Testis (tissue), 5 donors: ENCODE measurements at places on chromosomes 13 and 19. TPM values are rescaled to one million over a fixed set of nuclear protein-coding genes. Genes with fewer than 3 reads are reported as not detected.

The MEIOSIN gene
- 9.2 TPM for total RNA-seq

The KLK7 gene
- total RNA-seq = 0.93 TPM

The SMAD9 gene
- 11.3 TPM for total RNA-seq

The ZNF564 gene
- 10.7 TPM for total RNA-seq

The ZSCAN4 gene
- total RNA-seq = 0.24 TPM

The IL11 gene
- 2.0 TPM for total RNA-seq

The TYK2 gene
- 113 TPM for total RNA-seq

The CHMP2A gene
- 115 TPM for total RNA-seq

GRCh38 chr19:22783651-22784410 is at the start of gene ZNF99:
ZNF99 (minus strand) TSS chr19:22784151; CDS start chr19:22784016, 135 bp downstream.
- peak; percentile 88 for DNase-seq

GRCh38 chr13:44685641-44686040 is 109.5 kb upstream of the TSC22D1 start:
- no peak for DNase-seq

DNA sequence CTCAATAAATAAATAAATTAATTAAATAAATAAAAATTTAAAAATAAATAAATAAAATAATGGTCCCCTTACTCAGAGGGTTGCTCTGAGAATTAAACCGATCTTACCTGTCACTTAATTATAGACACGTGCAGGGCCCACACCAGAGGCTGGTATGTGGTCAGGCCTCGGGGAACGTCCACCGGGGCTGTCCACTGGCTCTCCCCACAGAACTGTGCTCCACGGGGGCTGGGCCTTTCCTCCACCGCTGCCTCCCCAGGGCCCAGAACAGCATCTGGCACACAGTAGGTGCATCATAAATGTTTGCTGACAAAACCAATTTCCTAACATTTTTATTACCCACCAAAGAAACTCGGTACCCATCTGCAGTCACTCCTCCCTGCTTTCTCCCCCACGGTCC is 69.2 kb downstream of the CEBPG start:
- no peak for DNase-seq

GRCh38 chr19:28313633-28314032 is 899.3 kb downstream of the UQCRFS1 start:
- no peak for DNase-seq

GRCh38 chr13:19984430-19985218 is 26.1 kb downstream of the ZMYM2 start:
- no peak for DNase-seq

GRCh38 chr19:18845961-18846360 is 14.2 kb downstream of the UPF1 start:
- no peak for DNase-seq

DNA sequence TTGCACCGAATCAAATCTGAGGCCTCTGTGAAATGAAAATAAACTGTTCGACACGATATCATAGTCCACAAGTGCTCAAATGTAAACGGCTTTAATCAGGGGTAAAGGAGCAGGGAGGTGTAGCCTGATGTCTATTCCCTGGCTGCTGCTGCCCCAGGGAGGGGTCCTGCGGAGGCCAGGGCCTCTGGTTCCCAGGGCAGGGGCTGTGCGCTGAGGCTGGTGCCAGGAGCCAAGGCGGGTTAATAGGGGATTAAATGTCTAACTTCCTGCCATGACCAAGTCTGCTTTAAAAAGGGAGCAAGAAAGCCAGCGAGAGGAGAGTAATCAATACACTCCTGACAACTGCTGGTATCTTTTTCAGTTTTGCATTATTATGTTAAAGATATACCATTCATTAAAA is 59.4 kb downstream of the ZNF536 start:
- no peak for DNase-seq

DNA sequence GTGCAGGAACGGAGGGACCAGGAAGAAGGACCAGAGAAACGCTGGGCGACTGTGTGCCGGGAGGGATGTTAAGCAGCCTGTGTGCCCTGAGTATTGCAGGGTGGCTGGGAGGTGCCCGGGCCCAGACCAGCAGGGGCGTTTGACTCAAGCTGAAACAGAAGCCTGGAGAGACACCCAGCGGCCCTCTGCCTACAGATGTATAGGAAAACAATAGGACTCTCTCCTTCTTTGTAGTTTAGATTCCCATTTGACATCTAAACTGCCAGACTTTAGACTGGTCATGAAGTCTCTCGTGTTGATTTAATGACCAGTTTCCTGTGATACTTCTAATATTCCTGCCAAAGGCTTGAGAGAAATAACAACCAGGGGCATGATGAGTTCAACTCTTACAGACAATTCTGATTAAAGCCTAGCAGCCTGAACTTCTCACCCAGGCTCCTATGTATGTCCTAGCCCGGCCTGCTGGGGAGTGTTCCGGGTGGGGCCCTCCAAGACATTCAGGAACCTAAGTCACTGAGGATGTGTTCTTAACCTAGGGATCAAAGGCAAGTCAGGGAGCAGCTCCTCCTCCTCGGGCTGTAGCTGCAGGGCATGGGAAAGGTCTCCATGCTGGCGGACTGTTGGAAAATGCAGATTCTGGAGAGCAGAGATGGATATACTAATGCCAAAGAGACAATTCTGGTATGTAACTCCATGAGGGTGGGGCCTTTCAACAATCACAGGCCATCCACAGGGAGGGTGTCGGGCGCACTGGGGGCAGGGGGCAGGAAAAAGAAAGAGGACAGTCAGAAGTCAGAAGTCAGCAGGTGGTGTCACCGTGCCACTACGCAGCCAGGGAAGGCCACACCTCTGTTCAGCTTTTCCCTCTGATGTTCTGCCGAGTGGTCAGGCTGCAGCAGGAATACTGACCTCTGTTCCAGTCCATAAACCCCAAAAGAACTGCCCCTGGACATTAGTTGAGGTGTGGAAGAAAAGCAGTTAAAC is 131.8 kb downstream of the STARD13 start:
- DNase-seq = no peak

- DNase-seq = no peak
Observed at GRCh38 chr13:112034231-112034630, 32.7 kb upstream of the SOX1 start.

- DNase-seq = no peak
Observed at GRCh38 chr13:40376296-40376849, 290.1 kb downstream of the FOXO1 start.

GRCh38 chr19:28466107-28467045 is 746.6 kb downstream of the UQCRFS1 start:
- peak; percentile 82 for DNase-seq

DNA sequence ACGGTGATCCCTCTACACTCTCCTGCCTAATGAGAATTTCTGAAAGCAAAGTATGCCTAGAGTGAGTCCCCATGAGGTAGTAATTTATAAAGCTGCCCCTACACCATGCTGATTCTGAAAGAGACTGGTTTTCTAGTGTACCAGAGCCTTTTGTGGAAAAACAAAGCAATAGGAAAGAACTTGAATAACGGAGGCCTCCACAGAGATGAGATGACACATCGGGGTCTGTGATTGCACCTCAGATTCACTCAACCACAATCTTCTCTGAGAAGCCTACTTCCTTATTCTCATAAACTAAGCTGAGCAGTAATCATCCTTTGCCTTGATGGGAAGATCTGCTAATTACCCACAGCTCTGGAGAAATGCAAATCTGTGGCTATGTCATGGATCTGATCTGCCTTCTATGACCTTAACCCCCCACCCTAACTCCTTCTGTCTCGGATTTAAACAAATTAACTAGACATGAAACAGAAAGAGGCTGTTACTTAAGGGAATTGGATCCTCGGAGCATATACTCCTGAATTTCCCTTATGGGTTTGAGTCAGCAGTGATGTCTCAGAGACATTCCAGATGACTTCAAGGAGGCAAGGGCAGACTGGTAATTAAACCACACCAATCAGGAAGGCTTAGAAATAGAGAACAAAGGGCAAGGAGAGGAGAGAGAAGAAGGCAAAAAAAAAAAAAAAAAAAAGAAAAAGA is 128.0 kb downstream of the DCT start:
- DNase-seq = no peak

DNA sequence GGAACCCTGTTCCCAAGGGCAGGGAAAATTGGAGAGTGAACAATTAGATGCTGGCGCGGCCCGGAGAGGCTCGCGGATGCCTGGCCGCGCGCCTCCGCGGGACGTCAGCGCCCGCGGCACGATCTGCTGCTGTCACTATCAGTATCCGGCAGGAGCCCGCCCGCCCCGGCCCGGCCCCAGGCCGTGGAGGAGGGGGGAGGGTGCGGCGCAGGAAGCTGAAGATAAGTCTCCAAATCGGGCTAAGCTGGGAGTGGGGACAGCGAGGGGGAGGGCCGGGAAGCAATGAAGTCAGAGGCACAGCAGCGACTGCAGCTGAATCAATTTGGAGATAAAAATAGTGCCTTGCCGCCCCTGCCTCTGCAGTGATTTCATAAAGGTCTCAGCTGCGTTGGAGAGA is 441.5 kb upstream of the KLF12 start:
- peak; percentile 74 for DNase-seq

- peak; percentile 74 for DNase-seq
Observed at GRCh38 chr19:2478756-2479555, 3.0 kb downstream of the GADD45B start.

DNA sequence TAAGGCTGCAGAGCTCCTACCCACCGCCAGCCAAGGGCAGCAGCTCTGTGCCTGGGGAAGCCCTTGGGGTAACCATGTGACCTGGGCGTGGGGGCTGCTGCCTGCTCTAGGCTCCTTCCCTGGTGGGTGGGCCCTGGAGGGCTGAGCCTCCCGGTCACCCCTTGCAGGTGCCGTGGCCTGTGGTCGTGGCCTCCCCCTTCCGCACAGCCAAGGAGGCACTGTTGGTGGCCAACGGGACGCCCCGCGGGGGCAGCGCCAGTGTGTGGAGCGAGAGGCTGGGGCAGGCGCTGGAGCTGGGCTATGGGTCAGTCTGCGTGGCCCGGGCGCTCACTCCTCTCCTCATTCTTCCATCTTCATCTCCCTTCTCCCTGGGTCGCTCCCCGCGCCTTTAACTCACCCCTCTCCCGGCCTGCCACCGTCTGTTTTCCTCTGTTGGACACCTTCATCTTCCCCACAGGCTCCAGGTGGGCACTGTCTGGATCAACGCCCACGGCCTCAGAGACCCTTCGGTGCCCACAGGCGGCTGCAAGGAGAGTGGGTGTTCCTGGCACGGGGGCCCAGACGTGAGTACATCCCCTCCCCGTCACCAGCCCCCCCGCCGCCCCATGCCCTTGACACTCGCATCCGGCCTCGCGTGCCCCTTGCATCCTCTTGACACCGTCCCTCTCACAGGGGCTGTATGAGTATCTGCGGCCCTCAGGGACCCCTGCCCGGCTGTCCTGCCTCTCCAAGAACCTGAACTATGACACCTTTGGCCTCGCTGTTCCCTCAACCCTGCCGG is 9.9 kb upstream of the FLT3LG start:
- no peak for DNase-seq

DNA sequence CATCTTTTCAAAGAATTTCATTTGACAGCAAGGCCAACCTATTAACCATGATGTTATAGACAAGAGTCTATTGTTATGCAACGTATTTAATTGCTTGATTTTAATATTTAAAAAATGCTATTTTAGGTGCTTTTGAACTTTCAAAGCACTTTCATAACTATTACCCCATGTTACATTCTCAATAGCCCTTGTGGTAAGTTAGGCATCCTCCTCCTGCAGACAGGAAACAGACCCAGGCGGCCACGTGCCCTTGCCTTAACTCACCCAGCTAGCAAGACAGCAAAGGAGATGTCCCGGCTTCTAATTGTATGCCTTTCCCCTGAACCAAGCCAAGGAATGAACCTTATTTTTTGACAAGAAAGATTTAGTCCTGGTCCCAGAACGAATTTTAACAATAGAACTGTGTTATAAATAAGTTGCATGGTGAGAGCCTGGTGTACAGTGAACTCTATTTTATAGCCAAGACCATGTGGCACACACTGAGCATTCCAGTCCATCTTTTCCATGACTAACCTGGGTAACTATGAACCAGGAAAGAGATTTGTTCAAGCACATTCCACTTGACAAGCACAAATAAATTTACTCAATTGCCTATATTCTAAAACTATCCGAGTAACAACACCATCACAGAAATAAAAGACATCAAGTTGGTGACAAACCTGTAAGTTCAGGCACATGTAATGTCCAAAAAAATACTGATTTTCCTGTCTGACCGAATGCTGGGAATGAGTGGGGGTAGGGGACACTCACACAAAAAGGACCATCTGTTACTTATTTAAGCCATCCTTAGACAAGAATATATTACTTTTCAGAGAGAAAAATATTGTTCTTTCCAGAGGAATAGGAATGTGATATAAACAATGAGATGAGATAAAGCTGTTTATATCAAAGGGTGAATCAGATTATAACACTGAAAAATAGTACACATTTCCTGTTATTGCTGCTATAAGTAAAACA is 163.0 kb downstream of the EFNB2 start:
- no peak for DNase-seq

DNA sequence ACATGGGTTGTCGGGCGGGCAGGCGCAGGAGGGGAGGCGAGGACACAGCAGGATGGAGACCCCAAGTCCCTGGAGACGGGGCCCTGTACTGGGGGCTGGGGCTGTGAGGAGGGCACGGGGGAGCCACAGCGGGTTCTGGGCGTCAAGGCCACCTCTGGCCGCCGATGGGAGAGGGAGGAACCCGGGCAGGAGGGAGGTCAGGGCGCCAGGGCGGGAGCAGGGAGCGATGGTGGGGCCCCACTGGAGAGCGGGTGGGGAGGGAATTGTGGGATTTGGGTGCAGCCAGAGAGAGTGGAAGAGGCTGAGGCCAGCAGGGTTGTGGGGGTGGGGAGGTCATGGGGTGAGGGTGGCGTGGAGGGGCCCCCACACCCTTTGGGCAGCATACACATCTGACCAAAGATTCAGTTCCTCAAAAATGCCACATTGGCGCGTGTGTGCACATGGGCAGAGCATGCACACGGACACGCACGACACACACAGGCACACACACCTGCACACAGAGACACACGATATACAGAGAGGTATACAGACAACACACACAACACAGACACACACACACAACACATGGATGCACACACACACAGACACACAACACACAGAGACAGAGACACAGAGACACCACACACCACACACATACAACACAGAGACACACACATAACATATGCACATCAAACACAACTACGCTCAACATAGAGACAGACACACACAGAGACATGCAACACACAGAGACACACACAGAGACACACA is 54.9 kb downstream of the AP1M1 start:
- peak; percentile 35 for DNase-seq

DNA sequence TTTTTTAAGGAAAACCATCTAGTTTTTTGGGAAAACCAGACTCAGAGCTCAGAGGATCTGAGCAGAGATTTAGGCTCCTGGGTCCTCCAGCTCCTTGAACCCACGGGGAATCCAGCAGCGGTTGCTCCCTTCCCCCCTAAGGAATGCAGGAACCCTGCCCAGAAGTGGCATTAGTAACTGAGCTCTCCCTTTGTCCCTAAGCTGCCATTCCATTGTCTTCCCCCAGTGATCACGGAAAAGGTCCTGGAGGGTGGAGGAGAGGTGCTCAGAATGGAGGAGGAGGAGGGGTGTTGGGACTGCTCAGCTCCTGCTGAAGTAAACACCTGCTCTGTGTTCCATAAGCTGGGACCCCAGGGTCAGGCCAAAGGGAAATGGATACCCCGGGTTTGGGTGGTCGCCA is 16.8 kb upstream of the OR1M1 start:
- DNase-seq = no peak
